MG63 (cell line): ENCODE measurements at places on chromosomes 7 and 10. TPM values are rescaled to one million over a fixed set of nuclear protein-coding genes. Genes with fewer than 3 reads are reported as not detected.

GALNT17 gene
- total RNA-seq: 0.03 TPM in 1 of 2 replicates, not detected in the other

WASHC2C gene
- 21.6 and 23.6 TPM in 2 replicates for total RNA-seq

HIP1 gene
- total RNA-seq: 4.4 and 5.2 TPM in 2 replicates

CHST3 gene
- total RNA-seq: 14.6 and 21.7 TPM in 2 replicates

OR2A5 gene
- not detected in 2 replicates for total RNA-seq

DNA sequence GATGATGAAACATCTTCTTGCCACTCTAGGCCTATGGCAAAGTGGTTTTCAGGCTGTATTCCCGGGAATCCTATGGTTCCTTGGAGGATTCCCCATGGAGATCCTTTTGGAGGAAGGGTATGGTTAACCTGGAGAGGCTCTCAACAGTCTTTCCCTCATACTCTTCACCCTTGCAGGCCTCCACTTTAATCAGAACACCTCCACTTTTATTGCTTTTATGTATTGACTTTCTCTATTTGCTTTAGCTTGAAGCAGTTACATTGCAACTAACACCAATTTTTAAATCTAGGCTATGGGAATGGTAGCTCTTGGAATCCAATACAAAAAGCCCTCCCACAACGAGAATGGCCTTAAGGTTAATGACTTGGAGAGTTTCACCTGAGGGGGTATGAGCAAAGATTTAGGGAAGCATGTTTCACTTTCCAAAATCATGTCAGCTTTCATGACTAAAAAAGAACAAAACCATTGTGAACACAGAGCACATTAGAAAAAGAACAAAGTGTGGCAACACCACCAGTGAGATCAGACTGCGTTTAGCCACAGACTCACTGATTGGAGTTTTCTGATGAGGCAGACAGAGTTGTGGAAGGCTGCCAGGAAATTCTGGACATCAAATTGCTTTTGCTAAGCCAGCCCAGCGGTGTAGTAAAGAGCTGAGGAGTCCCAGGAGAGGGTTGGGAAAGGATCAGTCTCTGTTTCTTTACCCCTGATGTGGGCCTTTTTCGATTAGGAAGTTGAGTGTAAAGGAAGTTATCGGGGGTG, 130.4 kb upstream of the BMPER start:
- DNase-seq: no peak

- no peak for DNase-seq
Observed at GRCh38 chr7:106600569-106601373, 60.2 kb downstream of the CCDC71L start.

- DNase-seq: peak; percentile 56
Observed at GRCh38 chr7:5694221-5694754, 87.2 kb downstream of the RNF216 start.

DNA sequence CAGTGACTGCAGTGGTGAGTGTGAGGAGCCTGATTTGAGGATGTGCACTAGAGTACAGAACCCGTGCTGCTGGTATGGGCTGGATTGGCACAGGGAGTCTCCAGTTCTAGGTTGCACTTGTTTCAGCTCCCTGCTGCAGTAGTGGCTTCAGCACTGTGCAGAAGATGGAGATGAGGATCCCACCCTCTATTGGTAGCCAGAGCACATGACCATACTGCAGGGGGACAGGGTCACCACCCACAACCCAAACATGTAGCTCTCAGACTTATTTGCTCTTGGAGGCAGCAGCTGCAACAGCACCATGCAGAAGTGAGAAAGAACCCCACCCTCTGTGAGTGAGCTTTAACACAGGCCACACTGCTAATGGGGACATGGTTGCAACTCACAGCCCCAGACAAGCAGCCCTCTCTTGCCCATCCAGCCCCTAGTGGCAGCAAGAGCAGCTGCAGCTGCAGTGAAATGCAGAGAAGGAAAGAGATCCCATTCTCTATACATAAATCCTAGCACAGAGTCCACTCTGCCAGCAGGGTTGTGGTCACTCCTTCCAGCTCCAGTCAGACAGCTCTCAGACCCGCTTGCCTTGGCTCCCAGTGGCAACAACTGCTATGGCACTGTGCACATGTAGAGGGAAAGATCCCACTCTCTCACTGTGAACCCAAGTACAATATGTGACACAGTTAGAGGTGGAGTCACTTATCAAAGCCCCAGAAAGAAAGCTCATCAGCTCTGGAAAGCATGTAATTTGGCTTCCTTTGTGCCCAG, 51.4 kb upstream of the SCIN start:
- DNase-seq: peak; percentile 9

- no peak for DNase-seq
Observed at GRCh38 chr7:129351320-129351719, 82.9 kb upstream of the STRIP2 start.
